ENCODE measurements at places on chromosomes 7 and 10.

- no peak for DNase-seq
Measured at GRCh38 chr7:84389242-84389641, 194.7 kb upstream of the SEMA3A start.

- DNase-seq = no peak
Measured at GRCh38 chr7:79531116-79531515, 77.6 kb upstream of the MAGI2 start.

- DNase-seq = peak; percentile 72
Measured at GRCh38 chr7:127782654-127783559, 130.9 kb downstream of the SND1 start.

GRCh38 chr7:28096713-28097112 is 83.9 kb downstream of the JAZF1 start:
- DNase-seq = peak; percentile 67

- DNase-seq = no peak
Measured at GRCh38 chr10:108078263-108078662, 913.8 kb upstream of the SORCS1 start.

GRCh38 chr10:84194424-84195043 is at the start of gene CDHR1:
TSS of gene CDHR1 (plus strand) at chr10:84194537. CDS start at chr10:84194761, 224 bp downstream.
- no peak for DNase-seq

GRCh38 chr7:142880876-142881505 is 4.6 kb downstream of the TRPV6 start:
- DNase-seq = peak; percentile 16

DNA sequence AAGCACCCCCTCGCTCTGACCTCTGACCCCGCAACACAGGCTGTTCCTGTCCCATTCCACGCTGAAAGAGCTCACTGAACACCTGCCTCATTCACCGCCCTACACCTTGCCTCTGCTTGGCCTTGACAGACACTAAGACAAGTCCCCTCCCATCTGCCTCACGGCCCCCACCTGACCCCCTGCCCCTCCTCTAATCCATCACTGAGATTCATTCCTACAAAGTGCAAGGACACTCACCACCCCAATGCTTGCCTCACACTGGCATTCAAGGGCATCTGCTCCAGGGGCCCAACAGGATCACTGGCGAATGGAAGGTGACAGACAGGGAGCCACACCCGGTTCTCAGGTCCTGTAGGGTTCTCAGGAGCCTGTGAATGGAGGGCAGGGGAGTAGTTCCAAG is 68.1 kb upstream of the NANOS1 start:
- no peak for DNase-seq

GRCh38 chr7:147483634-147484292 is 1106.8 kb upstream of the C7orf33 start:
- DNase-seq = no peak

DNA sequence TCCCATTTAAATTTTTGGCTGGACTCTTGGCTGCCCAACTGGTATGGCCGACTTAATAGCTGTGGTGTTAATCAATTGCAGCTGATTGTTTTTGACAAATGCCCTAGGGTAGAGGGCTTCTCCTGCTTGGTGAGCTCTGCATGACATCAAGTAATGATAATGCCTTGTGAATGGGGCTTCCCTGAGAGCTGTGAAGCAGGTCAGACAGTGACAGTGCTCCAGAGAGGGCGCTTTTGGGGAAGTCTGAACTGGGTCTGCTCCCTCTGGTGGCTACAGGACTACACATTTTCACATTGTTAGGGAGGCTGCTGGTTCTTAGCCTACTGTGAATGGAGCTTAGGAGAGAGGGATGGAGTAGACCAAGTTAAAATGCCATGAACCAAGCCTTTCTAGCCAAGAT is 98.8 kb downstream of the SDK1 start:
- no peak for DNase-seq

- DNase-seq = no peak
Measured at GRCh38 chr7:150357270-150357669, 11.4 kb upstream of the REPIN1 start.

DNA sequence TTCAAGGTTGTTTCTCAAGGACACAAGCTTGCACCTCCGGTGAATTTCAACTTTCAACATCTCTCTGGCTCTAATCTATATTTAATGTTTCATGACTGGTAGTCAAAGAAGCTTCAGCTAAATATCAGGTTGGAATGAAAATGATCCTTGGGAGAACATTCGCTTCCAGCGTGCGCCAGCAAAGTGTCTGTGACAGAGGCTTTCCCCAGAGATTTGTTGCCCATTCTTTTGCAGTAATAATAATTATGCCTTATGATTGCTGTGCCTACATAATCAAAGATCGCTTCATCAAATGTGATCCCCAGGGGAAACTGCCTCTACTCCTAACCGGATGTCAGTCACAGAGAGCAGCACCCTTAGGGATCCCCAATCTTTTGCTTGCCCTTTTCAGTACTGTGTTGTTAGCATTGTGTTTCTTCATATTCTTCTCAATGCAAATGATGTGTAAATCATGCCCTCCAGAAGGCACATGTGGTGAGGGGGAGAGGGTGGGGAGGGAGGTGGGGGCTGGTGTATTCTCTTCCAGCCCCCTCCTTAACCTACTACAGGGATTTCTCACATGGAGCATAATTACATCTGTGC is 30.5 kb downstream of the FZD1 start:
- no peak for DNase-seq

- DNase-seq = no peak
Measured at GRCh38 chr7:47635091-47636080, 53.5 kb upstream of the TNS3 start.

- DNase-seq = peak; percentile 90
Measured at GRCh38 chr7:17770710-17771375, 169.5 kb downstream of the SNX13 start.

- DNase-seq = no peak
Measured at GRCh38 chr10:8060010-8060703, 5.7 kb downstream of the GATA3 start.

DNA sequence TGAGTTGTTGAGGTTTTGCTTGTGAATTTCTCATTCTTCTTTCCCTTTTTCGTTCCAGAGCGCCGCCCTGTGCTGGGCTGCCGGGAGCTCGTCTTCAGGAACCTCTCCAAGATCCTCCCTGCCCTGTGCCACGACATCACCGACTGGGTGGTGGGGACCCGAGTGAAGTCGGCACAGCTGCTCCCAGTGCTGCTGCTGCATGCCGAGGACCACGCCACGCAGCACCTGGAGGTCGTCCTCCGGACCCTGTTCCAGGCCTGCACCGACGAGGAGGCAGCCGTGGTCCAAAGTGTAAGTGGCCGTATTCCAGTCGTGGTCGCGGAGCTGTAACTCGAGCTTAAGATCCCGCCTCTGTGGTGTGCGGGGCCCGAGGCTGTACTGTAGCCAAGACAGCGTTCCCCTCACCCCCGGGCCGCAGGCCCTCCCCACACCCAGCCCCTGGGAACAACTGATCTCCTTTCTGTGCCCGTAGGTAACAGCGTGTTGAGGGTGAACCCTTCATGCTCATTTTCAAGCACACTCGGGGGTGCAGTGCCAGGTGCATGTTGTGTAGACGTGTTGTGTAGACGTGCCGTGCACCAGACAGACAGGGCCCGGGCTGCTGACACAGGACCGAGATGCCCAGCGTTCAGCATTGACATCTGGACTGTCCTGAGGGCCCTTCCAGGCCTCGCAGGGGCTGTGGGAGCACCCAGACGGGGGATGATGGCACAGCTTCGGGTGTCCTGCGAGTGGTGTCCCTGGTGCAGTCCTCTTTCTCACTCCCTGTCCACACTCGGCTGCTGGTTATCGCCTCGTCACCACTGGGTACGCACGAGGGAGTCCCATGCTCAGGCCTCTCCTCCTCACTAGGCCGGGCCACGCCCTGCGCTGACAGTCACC is 27.7 kb upstream of the PRKAR1B start:
- DNase-seq = no peak

DNA sequence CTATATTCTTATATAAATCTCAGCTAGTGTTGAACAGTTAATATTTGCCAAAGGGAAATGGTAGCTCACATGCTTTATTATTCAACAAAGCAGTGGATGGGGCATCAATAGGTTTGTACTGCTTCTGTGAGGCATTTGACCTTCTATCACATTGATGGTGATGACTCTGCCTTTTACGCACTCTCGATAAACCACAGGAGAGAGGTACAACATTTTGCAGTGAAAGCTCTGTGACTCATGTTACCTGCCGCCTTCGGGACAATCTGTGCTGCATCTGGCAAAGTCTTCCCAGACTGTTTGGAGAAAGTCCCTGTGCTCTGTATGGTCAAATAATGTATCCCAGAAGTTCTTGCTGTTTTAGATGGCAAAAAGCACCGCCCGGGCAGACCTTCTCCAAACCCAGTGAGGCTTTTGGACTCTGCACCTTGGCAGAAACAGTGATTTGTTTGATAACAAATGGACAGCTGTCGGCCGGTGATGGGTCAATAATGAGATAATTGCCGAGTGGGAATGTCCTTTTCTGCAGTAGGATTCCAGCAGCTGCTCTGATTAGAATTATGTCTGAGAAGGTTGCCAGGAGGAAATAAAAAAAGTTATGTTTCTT is 61.0 kb downstream of the PLPP4 start:
- DNase-seq = no peak

DNA sequence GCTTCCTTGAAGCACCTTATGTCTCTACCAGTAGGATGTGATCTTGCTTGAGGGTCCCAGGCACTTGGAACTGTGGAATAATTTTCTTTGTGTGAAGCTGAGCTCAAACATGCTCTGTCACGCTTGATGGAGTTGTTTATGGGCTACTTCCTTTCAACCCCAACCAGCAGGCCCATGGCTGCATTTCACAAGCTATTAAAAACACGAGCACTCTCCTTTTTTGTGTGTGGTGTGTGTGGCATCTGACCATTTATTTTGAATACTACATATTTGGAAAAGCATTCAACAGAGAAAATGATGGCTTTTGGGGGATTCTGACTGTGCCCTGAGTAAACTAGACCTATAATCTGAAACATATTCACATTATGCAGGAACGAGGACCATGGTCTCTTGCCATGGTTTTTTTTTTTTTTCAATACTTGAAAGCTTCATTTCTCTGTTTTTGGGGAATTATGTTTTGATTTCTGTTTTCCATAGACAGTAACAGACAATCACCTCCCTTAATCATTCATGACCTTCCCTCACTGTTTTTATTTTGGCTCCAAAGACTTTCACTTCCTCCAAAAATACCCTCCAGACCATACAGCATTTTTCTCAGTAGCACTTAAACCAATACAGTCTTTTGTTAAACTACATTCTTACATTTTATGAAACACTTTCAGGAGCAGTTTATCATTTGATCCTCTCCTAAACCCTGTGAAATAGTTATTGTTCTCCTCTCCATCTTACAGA is 233.6 kb upstream of the BMPER start:
- DNase-seq = no peak

GRCh38 chr10:30553018-30553625 is 76.4 kb downstream of the LYZL2 start:
- DNase-seq = no peak

GRCh38 chr10:89274928-89275327 is 23.4 kb upstream of the LIPA start:
- DNase-seq = no peak

- no peak for DNase-seq
Measured at GRCh38 chr10:71837098-71837827, 13.8 kb downstream of the PSAP start.

DNA sequence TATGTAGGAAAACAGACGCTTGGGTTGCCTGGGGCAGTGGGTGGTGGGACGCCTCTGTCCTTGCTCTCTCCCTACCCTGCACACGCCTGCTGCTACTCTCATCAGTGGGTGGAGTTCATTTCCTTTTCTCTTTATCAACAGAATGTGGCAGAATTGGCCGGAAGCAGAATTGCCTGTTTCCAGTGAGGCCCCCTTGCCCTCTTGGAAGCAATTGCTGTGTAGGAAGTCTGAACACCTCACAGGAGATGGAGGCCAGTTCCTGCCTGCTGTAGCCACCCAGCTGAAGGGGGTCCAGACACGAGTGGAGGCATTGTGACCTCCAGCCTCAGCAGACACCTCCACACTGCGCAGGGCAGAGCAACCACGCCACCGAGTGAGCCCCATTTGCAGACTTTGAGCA is 331.6 kb upstream of the ZNF32 start:
- no peak for DNase-seq

DNA sequence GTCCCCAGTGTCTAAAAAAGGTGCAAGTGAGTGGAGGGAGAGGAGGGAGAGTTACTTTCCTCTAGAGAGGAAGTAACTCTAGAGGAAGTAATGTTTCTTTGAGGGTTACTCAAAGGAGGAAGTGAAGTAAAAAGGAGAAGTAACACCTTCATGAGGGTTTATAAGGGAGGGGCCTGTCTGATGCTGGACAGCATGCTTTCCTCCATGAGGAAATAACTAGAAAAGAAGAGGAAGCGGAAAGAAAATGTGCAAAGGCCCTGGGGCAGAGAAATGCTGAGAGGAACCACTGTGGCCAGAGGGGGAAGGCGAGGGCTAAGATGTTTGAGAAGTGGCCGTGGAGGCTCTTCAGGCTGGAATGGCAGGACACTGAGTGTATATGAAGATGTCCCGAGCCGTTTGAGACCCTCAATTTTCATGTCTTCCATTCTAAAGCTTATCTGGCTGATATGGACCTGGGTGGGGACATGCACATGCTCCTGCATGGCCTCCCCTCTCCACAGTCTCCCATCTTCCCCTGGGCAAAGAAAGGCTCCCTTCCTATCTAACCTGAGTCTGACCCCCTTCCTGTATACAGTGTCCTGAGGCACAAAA is 3.4 kb upstream of the SLC18A2 start:
- DNase-seq = peak; percentile 91
